HCT116 (cell line): ENCODE measurements at places on chromosomes 3 and 15. TPM values are rescaled to one million over a fixed set of nuclear protein-coding genes. Genes with fewer than 3 reads are reported as not detected.

GRCh38 chr3:110938629-110939028 lies 133.0 kb upstream of the NECTIN3 start:
- no peak for DNase-seq

- DNase-seq = no peak
Measured at GRCh38 chr15:85639752-85640381, 154.9 kb downstream of the KLHL25 start.

GRCh38 chr3:22156868-22157267 lies 405.9 kb upstream of the ZNF385D start:
- no peak for DNase-seq

DNA sequence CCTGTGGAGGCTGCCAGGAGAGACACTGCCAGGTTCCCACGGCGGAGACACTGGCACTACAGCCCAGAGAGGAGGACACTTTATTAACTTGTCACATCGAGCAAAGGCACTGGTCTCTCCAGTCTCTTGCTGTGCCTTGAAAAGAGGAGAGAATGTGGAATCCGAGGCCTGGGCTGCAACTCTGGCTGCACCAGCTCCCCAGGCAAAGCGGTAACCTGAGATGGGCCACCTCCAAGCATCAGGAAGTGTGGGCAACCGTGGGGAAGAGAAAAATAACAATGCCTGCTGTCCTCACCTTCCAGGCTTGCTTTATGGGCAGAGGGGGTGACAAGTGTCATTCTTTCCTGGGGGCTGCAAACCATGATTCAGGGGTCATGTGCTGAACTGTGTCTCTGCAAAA lies 91.6 kb upstream of the RGMA start:
- DNase-seq = no peak

GRCh38 chr15:33344111-33344510 lies 33.3 kb downstream of the RYR3 start:
- DNase-seq = no peak

DNA sequence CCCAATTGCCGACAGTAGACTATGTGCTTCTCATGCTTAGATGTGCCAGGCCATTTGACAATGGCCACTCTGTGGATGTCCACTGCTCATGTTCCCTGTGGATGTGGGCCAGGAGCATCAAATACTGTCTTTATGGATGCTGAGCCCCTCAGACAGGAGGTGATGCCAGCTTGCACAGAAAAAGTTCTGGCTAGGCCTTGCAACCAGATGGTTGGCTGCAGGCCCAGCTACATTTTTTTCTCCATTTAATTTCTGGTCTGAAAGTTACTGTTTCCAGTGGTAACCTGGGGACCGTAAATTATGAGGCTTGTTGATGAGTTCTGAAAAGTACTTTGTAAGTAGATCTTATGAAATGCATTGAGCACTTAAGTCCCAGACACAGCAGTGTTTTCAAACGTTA lies 228.5 kb downstream of the CHL1 start:
- no peak for DNase-seq

- DNase-seq = no peak
Measured at GRCh38 chr3:145812391-145812790, 348.6 kb downstream of the PLOD2 start.

- DNase-seq = no peak
Measured at GRCh38 chr15:60130398-60130797, 126.3 kb downstream of the FOXB1 start.

DNA sequence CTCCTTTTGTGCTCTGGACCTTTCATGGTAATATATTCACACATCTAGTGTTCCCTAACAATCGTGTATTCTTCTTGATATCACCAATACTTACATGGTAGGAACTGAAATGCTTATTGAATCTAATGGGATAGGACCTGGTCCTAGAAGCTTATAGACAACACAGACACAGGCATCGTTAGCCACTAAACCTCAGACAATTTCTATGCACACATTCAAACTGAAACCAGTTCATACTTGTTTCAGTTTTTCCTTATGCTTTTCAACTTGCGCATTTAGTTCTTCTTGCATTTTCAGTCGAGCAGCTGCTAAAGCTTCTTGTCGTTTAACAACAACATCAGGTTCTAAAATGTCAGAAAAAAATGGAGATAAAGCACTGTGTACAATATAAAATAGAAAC lies 2.3 kb downstream of the SELENOS start:
- no peak for DNase-seq

DNA sequence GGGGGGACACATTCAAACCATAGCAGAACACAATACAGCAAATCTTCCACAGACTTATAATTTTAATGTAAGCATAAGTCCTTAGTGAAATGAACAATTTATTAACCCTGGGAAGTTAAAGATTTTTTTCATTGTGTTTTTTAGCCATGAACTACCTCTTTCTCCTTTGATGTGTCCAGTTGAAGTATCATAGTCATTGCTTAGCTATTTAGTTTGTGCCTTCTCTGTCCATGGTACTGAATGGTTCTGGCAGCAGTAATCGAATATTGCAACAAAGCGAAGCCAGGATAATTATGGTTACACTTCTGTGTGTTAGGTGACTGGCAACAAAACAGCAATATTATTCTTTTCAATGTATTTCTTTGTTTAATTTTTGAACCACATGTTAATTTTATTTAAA lies 403.0 kb upstream of the ONECUT1 start:
- DNase-seq = no peak

DNA sequence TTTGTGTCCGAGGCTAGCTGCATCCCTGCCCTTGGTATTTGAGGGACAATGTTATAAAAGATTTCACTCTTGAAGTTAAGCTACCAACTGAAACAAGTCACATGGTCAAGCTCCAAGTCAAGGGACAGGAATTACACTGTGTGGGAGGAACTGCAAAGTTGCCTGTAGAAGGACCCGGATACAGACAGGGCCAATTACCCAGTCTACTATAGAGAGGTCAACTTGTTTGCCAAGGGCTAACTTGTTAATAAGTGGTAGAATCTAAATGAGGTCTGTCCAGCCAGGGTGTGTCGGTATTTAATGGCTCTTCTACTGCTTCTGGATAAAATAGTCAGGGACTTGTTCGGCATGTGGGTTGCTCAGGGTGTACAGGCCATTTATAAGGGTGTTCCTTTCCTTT lies 55.7 kb downstream of the PTPRG start:
- no peak for DNase-seq

DNA sequence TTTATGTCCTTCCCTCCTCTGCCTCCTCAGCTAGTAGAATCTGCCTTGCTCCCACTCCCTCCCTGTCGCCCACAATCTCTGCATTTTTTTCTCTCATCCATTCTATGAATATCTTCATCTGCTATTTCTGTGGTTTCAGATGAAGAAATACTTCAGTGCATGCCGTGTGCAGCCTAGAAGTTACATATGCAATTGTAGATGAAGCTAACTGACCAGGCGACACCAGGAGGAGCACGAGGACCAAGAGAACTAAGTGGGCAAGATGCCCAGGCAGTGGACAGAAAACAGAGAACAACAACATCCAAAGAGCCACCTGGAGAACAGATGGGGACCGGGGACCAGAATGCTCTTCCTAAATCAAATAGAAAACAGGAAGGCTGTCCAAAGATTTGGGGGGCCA lies 121.4 kb upstream of the ATP11B start:
- no peak for DNase-seq

DNA sequence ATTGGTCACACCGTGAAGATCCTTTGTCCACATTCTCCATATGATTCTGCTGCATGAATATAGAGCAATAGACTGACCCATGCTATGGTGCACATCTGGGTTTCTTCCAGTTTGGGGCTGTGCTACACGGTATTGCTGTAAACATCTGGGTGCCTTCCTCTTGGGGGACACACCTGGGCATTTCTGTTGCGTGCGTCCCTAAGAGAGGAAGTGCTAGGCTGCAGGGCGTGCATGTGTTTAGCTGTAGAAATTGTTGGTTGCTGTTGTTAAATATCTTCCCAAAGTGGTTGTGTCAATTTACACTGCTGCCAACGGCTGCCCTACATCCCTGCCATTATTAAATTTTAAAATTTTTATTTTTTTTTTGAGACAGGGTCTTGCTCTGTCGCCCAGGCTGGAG lies 52.4 kb downstream of the NUP210 start:
- DNase-seq = no peak

SH2D7 gene
- total RNA-seq = not detected

ZBBX gene
- total RNA-seq = 0.81 TPM

KBTBD13 gene
- total RNA-seq = not detected

TGM4 gene
- total RNA-seq = not detected

CLDN16 gene
- total RNA-seq = not detected
